ENCODE measurements at places on chromosomes 12 and 14.

- DNase-seq = no peak
Observed at GRCh38 chr14:68554231-68554630, 238.6 kb downstream of the ZFP36L1 start.

DNA sequence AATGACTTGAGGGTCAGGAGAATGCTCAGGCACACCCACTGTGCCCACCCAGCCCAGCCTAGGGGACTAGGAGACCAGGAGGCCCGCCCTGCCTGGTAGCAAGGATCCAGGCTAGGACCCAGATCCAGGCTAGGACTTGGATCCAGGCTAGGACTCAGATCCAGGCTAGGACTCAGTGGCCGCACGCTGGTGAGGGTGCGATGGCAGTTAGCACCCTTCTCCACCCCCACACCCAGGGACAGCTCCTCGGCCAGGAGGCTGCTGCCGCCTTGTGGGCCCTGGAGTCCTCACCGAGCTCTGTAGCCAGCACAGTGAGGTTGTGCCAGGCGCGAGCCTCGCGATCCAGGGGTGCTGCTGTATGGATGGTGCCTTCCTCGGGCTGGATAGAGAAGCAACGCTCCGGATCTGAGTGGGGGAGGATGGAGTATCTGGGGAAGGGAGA is 5.1 kb downstream of the CDH24 start:
- no peak for DNase-seq

GRCh38 chr14:69741055-69741454 is 25.9 kb upstream of the SRSF5 start:
- DNase-seq = no peak

DNA sequence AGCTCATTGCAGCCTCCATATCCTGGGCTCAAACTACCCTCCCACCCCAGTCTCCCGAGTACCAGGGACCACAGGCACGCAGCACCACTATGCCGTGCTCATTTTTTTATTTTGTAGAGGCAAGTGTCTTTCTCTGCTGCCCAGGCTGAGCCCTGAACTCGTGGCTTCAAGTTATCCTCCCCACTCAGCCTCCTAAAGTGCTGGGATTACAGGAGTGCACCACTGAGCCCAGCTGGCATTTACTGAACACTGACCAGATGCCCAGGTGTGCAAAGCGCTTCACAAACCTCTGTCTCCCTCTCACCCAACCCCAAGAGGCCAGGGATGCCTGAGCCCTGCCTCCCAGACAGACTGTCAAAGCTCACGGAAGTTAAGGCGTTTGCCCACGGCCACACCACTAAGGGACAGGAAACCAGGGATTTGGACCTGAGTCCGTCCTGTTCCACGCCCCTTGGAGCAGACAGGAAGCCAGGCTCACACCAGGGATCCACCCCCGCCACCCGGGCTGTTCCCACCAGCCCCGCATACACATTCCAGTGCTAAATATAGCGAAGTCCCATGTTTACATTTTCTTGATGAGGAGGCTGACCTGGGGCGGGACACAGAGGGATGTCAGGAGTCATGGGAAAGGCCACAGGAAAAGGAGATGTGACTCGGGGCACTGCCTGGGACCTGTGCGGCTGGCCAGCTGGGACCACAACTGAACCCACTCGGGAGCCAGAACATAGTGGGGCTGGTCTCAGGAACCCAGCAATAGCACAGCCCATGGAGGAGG is 51.2 kb downstream of the TESC start:
- peak; percentile 65 for DNase-seq

GRCh38 chr12:83197483-83197914 is 510.8 kb downstream of the TMTC2 start:
- no peak for DNase-seq

GRCh38 chr12:53061404-53062010 is 11.6 kb downstream of the TNS2 start:
- DNase-seq = peak; percentile 55

DNA sequence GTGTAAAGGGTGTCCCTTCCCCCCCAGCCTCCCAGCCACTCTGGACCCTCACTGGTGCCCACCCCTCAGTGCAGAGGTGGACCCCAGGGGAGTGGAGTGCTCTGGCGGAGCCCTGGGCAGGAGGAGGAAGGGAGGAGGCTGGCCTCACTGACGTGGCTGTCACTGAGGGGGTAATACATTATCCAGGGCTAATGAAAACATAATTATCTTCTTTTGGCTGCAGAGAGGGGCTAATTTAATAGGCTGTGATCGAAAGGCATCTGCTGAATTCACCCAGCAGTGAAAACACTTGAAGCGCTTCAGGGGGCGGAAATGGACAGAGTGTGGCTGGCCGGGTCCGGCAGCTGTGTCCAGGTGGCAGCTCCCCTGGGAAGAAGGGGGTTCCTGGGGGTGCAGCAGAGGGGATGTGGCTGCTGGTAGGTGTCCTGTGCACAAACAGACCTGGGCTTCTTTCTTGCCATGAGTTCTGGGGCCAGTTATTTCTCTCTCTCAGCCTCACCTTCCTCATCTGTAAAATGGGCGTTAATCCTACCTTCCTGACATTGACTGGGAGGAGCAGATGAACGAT is 3.7 kb upstream of the NOS1 start:
- DNase-seq = no peak

DNA sequence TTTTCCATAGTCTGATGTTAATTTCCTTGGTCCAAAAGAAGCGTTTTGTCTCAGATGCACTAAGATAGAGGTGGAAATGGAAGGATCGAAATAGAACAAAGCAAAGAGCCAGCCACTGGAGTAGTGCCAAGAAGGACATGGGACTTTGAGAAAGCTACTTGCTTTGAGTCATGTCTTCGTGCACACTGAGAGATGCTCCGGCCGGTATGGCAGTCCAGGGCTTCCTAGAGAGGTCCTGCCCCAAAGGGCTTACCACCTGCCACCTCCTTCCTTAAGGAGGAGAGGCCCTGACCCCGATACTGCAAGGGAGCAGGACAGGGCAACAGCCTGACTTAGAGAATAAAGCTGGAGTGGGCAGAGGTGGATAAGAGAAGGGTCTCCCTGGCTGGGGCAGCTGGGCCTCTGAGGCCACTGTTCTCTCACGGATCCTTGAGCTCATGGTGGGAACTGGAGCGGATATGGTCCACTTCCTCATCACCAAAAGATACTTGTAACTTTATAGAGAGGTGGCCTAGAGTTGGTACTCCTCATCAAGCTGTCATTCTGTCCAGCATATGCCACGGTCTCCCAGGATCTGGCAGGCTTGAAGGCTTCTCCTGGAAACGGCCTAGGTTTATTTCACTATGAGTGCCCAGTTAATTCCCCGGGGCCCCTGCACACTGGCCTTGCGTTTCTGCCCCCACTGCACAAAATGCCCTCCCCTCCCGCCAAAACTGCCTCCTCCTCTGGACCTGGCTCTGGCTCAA is 57.4 kb downstream of the FOXN3 start:
- no peak for DNase-seq

DNA sequence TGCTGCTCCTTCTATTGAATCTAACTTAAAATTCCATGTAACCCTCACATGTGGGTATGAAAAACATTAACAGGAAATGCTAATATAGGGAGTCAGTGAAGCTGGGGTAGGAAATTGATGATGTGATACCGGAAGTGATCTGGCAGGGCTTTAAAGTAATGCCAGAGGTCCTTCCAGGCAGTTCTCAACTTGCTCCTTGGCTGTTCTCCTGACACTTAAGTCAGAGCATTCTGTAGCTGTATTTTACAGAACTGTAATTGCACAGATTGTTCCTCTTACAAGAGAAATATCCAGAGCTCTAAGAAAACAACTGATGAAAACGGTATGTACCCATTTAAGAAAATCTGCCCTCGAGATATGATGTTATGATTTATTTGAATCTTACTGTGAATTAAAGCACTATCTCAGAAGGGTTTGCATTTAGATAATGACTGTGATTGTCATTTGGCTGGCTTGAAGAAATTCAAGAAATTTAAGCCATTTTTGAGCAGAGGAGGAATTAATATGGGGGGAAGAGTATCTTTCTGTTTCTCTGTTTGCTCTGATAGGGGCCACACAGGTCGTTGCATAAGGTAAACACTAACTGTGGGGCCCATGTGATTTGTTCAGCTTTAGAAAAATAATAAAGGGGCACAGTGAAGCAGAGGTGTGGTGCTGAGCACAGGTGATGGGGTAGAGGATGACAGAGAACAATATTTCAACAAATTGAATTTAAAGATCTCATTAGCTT is 88.4 kb downstream of the BBS10 start:
- DNase-seq = no peak

GRCh38 chr14:90534838-90535555 is 138.2 kb downstream of the CALM1 start:
- no peak for DNase-seq

GRCh38 chr14:73754911-73755360 is 40.8 kb upstream of the PNMA1 start:
- no peak for DNase-seq

DNA sequence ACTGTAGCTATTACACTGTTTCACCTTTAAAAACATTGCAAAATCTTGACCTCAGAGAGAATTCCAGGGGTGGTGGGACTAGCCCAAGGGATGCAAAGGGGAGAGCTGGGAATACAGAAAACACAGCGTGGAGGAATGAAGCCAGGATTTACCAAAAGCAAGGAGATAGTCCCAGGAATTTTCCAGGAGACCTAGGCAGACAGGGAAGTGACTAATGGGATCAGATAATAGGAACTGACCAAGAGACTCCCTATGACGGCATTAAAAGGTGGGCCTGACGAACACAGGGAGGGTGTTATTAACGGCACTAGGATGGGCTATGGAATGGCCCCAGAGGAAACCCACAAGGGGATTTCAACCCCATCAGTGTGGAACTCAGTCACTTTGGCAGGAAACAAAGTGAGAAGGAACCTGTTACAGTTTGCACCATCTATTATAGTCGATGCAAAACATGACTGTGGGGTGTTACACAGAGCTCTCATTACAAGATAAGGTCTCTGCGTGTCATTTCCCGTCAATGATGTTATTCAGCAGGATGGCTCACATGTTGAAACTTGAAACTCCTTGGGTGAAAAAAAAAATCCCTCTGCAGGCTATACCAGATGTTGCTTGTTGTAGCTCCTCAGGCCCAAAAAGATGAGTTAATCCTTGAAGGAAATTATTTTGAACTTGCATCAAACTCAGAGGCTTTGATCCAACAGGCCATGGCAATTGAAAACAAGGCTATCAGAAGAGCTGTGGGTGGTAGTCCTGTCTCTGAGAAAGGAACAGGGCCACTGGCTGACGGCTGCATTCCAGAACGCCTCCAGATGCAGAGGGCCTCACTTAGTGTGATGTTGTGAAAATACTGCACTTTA is 58.7 kb downstream of the DRAM1 start:
- no peak for DNase-seq

- DNase-seq = no peak
Observed at GRCh38 chr12:18389820-18390219, 128.5 kb downstream of the PIK3C2G start.

GRCh38 chr12:53592426-53592825 is 33.8 kb downstream of the ATF7 start:
- DNase-seq = no peak

- no peak for DNase-seq
Observed at GRCh38 chr14:76808990-76809389, 3.7 kb downstream of the ANGEL1 start.

- DNase-seq = peak; percentile 19
Observed at GRCh38 chr12:104458694-104459367, 2.1 kb downstream of the CHST11 start.

DNA sequence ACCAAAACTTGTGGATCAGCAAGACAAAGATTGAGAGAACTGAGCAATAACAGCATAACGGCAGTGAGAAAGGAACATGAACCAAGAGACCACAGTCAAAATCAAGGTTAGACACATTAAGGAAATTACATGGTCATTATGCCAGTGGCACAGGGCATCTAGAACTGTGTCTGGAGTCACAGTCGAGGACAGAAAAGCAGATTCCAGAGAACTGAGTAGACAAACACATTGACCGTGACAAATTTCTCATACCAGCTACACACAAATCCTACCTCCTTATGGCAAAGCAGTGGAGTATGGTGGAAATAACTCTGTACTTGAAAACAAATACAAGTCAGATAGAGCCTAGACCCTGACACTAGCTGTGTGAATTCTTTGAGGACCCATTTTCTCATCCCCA is 367.3 kb downstream of the DUSP6 start:
- no peak for DNase-seq

GRCh38 chr14:96205978-96206360 is 1.3 kb downstream of the BDKRB2 start:
- no peak for DNase-seq

DNA sequence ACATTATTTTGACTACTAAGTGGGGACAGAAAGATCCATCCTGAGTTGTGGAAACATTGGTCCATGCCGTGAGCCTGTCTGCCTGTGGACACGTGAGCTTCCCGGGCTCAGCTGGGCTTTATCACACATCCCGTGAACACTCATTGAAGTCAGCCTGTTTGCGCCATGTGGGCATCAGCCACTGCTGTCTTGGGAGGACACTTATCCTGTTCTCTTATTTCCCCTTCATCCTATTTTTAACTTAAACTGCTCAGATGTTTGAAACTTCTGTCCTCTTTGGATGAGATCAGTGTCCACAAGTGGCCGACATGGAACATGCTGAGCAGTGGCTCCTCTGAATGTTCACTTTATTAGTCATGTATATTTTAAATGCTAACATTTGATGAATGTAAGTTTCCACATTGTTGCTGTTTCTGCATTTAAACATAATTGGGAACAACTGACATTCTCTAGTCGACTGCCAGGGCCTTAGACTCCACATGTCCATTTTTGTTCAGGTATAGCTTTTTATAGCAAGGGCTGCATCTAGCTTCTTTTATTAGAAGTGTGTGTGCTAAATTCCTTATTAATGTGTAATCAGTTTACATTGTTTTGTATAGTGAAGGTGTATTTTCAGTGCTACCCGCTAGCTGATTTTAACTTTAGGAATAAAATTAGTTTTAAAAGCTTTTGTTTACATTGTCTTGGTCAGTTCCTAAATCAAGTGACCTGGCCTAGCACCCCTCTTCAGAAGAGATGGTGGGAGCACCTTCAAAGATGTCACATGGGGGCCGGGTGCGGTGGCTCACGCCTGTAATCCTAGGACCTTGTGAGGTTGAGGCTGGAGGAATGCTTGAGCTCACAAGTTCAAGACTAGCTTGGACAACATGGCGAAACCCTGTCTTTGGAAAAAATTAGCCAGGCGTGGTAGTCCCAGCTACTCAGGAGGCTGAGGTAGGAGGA is 24.0 kb downstream of the RNF34 start:
- DNase-seq = no peak

DNA sequence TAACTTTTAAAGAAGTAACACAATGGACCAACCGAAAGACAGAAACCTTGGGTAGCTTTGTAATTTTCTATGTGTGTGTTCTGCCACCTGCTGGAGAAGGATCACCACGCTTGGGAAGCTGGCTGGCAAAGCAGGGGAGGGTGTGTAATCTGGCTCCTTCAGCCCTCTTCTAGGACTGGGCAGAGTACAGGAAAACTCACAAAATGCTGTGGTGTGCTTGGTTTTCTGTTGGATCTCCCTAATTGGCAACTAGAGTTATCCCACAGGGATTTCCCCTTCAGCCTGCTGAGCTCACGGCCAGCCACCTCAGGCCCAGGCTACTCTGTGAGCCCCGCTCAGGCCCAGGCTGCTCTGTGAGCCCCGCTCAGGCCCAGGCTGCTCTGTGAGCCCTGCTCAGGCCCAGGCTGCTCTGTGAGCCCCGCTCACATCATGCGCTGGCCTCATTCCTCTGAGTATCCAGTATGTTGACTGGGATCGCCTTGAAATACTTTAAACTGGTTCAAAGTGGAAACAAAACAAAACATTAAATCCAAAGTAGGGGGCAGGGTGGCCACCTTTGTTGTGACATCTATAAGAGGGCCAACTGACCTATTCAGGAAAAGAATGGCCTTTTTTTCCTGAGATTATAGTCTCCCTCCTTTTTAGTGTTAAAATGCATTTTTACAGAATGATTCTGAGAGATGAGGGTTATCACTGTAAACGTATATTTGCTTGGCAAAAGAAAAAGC is 52.0 kb upstream of the RNU6-8 start:
- DNase-seq = peak; percentile 76

Data from A549 (cell line).